ENCODE measurements at places on chromosomes 5 and 9. TPM values are rescaled to one million over a fixed set of nuclear protein-coding genes. Genes with fewer than 3 reads are reported as not detected.

The FBXL7 gene
- 16.4 TPM for polyA plus RNA-seq

The FCN1 gene
- polyA plus RNA-seq = 43.4 TPM

The SYK gene
- 7.4 TPM for polyA plus RNA-seq

The TENT4A gene
- 9.1 TPM for polyA plus RNA-seq

The MAPKAP1 gene
- polyA plus RNA-seq = 28.1 TPM

The OBP2B gene
- not detected for polyA plus RNA-seq

The ZBED3 gene
- 13.2 TPM for polyA plus RNA-seq

The NR4A3 gene
- 89.7 TPM for polyA plus RNA-seq

The LCN2 gene
- polyA plus RNA-seq = 15.6 TPM

The AMBP gene
- 57.3 TPM for polyA plus RNA-seq

The HEXB gene
- 47.0 TPM for polyA plus RNA-seq

The ZNF782 gene
- 1.1 TPM for polyA plus RNA-seq

The PCDHA4 gene
- polyA plus RNA-seq = 0.04 TPM

The TMEM232 gene
- polyA plus RNA-seq = 0.97 TPM

The KCNV2 gene
- not detected for polyA plus RNA-seq

The CDC14B gene
- 7.8 TPM for polyA plus RNA-seq

The DAB2 gene
- 74.2 TPM for polyA plus RNA-seq

The TMEM171 gene
- 0.52 TPM for polyA plus RNA-seq

The CNTFR gene
- polyA plus RNA-seq = 82.9 TPM

The FBP1 gene
- polyA plus RNA-seq = 13.2 TPM

The ABLIM3 gene
- 37.5 TPM for polyA plus RNA-seq

The LRRC19 gene
- not detected for polyA plus RNA-seq

The PIGO gene
- 15.0 TPM for polyA plus RNA-seq

The GLRA1 gene
- not detected for polyA plus RNA-seq

The FOXD4L5 gene
- 0.11 TPM for polyA plus RNA-seq

The IL13 gene
- polyA plus RNA-seq = not detected

The IGFBPL1 gene
- polyA plus RNA-seq = not detected

The PPIC gene
- 22.5 TPM for polyA plus RNA-seq

The PLPP1 gene
- 34.3 TPM for polyA plus RNA-seq

The TTC16 gene
- polyA plus RNA-seq = 0.05 TPM

The PAEP gene
- not detected for polyA plus RNA-seq

The SEMA6A gene
- 5.8 TPM for polyA plus RNA-seq

The ANKRD34B gene
- polyA plus RNA-seq = 1.5 TPM

The AGXT2 gene
- not detected for polyA plus RNA-seq

The ACOT12 gene
- not detected for polyA plus RNA-seq

The DMAC1 gene
- polyA plus RNA-seq = 8.8 TPM

The ZNF608 gene
- 11.7 TPM for polyA plus RNA-seq

The TJP2 gene
- polyA plus RNA-seq = 23.3 TPM

The MEF2C gene
- 14.3 TPM for polyA plus RNA-seq

The SPINK13 gene
- not detected for polyA plus RNA-seq

The EXOSC2 gene
- polyA plus RNA-seq = 19.6 TPM

The WNK2 gene
- polyA plus RNA-seq = 22.2 TPM

Measured in adipose tissue (tissue), 3 donors.